ENCODE measurements at places on chromosomes 3 and 15. TPM values are rescaled to one million over a fixed set of nuclear protein-coding genes. Genes with fewer than 3 reads are reported as not detected.

DNA sequence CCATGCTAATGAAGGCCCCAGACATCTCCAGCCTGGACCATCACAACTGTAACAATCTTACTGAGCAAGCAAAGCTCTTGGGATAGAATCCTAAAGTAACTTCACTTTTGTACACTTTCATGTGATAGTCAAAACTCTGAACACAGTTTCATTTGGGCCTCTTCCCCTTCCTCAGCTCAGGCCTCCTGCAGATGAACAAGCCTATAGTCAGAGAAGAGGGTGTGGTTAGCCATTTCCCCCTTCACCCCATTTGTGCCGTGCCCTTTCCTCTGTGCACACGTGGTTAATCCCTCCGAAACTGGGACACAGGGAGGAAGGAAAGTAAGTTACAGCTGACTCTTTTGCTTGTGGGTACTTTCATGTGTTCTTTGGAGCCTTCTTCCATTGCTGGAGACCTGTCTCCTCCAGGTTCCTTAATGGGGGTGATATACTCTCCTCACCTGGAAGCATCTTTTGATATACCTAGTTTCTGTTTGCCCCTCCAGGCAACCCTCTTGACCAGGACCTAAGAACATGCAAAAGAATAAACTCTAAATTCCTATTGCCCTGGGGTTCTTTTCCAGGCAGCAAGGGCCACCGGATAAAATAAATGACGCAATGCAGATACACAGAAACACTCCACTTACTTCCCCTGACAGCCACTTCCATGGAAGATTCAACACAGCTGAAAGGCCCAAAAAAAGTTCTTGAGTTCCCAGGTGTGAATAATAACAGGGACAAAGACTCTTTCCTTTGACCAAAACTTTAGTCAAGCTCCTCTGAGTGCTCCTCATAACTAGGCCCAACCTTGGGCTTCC lies 29.6 kb upstream of the CSTA start:
- DNase-seq: no peak

GRCh38 chr3:34213478-34213877 lies 415.0 kb downstream of the PDCD6IP start:
- DNase-seq: no peak

DNA sequence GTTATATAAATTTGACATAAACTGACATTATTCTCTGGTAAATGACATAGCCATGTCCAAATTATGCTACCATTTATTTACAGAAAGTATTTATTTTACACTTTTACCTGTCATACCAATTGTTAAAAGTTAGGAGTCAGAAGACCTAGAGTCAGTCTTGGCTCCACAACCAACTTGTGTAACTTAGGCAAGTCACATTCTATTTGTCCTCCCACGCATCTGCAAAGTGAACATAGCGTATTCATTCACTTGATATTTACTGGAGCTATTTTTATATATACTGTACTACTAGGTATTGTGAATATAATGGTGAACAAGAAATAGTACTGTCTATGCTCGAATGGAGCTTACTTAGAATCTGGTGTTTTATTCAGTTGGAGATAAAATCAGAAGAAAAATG lies 78.7 kb downstream of the ZNF280D start:
- no peak for DNase-seq

GRCh38 chr3:128767094-128767750 lies 41.2 kb downstream of the RAB7A start:
- no peak for DNase-seq

DNA sequence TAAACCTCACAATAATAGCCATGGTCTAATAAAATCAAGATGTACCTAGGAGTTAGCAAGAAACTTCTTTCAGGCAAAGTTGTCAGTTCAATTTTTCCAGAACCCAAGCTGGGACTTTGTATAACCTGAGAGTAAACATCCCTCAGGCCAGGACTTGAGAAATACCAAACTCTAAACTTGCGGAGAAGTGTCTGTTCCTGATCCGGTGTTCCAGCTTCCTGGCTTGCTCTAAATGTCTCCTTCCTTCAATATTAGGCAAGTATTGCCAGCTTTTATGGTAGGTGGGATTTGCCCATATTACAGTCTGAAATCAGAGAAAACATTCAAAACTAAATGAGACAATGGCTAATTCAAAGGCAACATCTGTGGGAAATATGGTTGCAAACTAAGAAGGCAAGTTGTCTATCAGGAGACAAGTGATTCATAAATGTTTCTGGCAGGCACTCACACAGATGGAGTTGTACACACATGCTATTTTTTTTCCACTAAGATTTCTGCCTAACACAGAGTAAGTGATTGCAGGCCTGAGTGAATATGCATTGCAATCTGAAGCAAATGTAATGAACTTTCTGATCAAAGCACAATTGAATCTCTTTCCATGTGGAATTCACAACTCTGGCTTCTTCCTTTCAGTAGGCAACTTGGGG lies 88.3 kb upstream of the COL8A1 start:
- DNase-seq: no peak

- no peak for DNase-seq
Measured at GRCh38 chr15:22959321-22960101, 20.7 kb downstream of the CYFIP1 start.

GRCh38 chr3:7172996-7173395 lies 312.1 kb downstream of the GRM7 start:
- no peak for DNase-seq

DNA sequence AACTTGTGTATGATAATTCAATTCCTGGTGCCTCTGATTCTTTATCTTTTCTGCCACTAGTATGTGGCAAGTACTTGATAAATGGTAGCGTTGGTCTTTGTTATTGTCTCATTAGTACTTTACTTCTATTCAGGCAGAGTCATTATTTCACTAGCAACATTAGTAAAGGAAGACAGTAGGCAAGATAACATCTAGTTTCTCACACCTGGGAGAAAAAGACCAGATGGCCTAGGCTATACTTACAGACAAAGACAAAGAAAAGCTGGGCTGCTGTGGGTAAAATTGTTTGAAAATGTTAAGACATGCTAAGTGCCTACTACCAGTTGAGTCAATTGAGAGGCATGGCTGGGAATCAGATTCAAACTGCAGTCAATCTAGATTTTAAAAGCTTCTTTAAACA lies 198.7 kb upstream of the CMC1 start:
- no peak for DNase-seq

DNA sequence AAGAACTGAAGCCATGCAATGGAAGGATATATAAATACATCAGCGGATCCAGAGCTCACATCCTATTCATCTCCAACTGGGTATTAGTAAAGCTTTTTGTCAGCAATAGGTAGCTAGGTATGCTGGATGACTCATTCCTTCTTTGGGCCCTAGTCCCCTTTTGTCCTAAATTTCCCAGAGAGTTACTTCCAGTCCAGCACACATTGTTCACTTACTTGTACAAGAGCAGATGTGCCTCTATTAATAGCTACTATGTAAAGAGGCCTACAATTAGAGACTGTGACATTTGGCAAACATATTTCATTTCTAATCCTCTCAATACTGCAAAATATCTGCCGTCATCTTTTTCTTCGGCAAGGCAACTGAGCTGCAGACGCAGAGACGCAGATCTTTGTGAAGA lies 1.7 kb upstream of the SLC4A7 start:
- DNase-seq: no peak

- no peak for DNase-seq
Measured at GRCh38 chr3:51622413-51622812, 48.6 kb upstream of the TEX264 start.

DNA sequence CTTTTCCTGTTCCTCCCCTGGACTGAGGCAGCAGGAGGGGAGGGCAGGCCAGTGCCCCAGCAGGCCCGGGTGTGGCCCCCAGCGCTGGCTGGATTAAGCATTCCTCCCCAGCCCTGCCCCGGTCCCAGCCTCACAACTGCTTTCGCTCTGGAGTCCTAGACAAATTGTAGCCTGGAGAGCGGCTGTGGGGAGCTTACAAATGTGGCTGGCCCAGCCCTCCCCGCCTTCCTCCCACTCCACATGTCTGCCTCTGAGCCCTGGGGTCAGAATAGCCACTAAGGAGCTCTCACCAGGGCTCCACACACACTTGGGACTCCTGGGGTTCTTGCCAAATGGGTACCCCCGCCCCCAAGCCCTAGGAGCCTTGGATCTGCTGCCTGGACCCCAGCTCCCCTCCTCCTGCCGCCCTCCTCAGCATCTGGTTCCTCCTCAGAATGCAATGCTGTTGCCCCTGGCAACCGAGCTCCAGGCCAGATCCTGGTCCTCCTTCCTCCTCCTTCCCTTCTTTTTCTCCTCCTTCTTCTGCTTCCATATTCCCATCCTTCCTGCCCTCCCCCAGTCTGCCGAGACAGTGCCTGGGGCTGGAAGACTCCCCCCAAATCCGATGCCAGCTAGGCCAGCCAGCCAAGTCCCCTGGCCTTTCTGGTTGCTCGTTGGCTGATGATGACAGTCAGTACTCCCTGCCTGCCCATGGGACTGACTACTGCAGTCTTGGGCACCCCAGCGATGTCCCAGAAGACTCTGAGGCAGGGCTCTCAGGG lies 91.1 kb downstream of the LINGO1 start:
- no peak for DNase-seq

DNA sequence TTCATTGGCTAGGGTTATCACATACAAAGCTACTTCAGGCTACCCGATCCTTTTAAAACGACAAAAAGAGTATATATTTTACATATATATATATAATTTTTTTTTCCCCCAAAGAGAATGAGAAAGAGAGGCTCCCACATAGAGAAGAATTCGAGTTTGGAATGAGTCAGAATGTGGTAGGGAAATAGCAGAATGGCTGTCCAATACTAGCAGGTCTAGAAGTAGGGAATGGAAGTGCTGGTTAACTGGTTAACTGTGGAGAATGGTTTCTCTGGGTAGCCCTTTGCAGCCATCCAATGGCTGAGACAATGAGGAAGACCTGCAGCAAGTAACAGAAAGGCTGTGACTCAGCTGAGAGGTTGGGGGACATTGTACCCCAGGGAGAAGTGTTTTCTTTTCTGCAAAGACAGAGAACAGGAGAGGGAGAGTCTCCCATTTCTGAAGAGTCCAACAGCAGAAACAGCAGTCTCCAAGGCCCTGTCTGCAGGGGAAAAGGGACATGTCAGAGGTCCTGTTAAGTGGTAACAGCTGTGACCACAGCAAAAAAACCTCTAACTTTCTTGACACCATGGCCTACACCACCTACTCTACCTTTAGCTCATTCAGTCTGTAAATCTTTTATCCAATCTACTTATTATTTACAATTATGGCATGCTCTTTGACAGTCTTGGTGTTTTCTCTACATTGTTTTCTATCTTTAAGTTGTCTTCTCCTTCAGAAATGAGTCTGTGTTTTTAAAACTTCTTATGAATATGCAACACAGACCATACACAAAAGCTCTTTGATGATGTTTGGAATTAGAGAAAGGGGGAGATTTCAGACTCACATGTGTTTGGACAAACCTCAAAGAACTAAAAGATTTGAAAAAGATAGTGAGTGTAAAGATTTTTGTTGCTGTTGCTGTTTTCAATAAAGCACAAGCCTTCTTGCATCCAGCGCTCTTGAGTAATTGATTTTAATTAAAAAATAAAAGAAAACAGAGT lies 116.1 kb upstream of the SLC7A14 start:
- DNase-seq: no peak

GRCh38 chr15:65056868-65057548 lies 10.8 kb downstream of the RASL12 start:
- DNase-seq: no peak

DNA sequence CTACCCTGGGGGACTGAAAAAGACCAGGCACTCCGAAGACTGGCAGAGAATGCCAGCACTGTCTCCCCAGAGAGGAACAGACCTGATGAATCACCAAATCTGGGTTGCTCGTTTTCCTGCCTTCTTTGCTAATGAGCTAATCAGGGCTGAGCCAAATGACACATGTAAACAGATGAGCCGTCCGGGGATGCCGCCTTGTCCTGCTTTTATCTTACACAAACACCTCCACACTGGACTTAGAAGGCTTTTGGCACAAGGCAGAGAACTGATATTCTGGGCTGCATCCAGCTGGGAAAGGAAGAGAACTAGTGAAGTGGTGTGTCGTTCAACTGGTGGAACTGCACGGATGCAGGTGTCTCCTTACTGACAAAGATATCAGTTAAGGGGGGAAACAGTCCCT lies 88.1 kb downstream of the MECOM start:
- DNase-seq: no peak

- DNase-seq: peak; percentile 50
Measured at GRCh38 chr3:88150371-88150770, 612 bp downstream of the C3orf38 start.

- peak; percentile 55 for DNase-seq
Measured at GRCh38 chr15:91032919-91033803, 10.8 kb upstream of the VPS33B start.

DNA sequence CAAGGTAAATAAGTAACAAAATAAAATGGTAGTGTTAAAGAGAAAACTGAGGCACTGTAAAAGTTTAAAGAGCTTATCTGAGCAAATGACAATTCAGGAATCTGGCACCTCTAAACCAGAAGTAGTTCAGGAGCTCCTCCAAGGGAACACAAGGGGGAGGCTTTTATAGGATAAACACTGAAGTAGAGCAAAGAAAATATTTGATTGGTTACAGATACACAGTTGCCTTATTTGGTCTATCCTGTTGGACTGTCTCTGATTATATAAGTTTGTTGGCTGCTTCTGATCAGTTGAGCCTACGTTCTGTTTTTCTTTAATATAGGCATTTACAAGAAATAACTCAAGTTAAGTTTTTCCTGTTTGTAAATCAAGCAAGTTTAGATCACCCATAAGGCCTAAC lies 146.9 kb downstream of the ERC2 start:
- no peak for DNase-seq

DNA sequence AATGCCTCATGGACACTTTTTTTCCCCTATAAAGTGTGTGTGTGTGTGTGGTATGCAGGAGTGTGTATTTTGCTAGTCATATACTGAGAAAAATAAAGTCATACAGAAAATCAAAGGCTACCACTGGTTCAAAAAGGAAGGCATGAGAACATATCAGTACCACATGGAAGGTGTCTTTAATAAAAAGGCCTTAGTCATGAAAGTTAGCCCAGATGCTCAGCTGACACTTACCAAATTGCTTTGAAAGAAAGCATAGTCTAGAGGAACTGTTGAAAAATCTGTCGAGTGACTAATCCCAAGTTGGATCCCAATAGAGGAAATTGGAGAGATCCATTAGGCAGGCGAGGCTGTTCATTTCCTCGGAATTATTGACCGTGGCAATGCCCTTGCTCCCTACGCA lies 432.9 kb upstream of the CFAP20DC start:
- no peak for DNase-seq

- no peak for DNase-seq
Measured at GRCh38 chr3:66393333-66394005, 107.4 kb downstream of the LRIG1 start.

- no peak for DNase-seq
Measured at GRCh38 chr3:47580481-47580880, 1.8 kb upstream of the CSPG5 start.

GRCh38 chr15:62190274-62190673 lies 25.2 kb upstream of the C2CD4B start:
- no peak for DNase-seq

TTLL13 gene
- 0.77 TPM for total RNA-seq

DNAH12 gene
- not detected for total RNA-seq

CLDN16 gene
- total RNA-seq: not detected

PCBP4 gene
- total RNA-seq: 14.4 TPM

PDZRN3 gene
- 0.95 TPM for total RNA-seq

SPINT1 gene
- total RNA-seq: 2.0 TPM

AGBL1 gene
- total RNA-seq: not detected

PATL2 gene
- total RNA-seq: 8.8 TPM

C3orf62 gene
- 11.7 TPM for total RNA-seq
